Progenitor cell of endocrine pancreas (in vitro differentiated cells): ENCODE measurements at places on chromosomes 13 and 19. TPM values are rescaled to one million over a fixed set of nuclear protein-coding genes. Genes with fewer than 3 reads are reported as not detected.
A peak's percentile ranks its signal among the peaks of the same experiment; 100 is the strongest.

- DNase-seq: no peak
Measured at GRCh38 chr13:73189362-73189761, 130.6 kb downstream of the KLF5 start.

DNA sequence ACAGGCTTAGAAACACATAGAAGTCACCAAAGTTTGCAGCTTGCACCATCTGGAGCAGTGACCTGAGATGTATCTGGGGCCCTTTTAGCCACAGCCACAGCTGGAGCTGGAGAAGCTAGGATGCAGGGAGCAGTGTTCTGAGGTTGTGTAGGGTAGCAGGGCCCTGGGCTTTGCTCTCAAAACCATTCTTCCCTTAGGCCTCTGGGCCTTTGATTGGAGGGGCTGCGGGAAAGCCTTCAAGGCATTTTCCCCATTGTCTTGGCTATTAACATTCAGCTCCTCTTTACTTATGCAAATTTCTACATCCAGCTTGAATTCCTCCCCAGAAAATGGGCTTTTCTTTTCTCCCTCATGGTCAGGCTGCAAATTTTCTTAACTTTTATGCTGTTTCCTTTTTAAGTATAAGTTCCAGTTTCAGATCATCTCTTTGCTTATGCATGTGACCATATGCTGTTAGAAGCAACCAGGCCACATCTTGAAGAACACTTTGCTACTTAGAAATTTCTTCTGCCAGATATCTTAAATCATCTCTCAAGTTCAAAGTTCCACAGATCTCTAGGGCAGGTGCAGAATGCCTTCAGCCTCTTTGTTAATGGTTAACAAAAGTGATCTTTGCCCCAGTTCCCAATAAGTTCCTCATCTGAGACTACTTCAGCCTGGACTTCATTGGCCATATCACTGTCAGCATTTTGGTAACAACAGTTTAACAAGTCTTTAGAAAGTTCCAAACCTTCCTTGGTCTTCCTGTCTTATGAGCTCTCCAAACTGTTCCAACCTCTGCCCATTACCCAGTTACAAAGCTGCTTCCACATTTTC is 48.5 kb downstream of the NBEA start:
- no peak for DNase-seq

DNA sequence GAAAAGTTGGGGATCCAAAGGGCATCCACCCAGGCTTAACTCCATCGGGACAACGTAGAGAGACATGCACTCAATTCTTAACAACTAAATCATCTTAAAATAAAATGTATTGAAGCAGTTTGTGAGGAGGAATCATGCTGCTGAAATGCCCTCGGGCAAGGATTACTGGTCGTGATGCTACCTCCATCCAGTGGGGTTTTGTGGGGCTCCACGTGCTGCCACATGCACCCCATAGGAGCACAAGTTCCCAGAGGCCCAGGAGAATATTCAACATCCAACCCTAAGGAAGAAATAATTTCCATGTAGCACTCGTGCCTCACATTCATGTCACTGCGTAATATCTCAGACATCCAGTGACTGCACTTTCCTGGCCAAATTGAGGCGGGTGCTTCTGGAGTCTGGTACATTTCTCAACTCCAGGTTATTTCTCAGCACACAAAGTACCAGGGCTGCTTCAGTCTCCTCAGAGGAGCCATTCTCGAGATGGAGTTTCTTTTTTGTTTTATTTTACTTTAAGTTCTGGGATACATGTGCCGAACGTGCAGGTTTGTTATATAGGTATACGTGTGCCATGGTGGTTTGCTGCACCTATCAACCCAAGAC is 429.8 kb downstream of the FOXO1 start:
- no peak for DNase-seq

DNA sequence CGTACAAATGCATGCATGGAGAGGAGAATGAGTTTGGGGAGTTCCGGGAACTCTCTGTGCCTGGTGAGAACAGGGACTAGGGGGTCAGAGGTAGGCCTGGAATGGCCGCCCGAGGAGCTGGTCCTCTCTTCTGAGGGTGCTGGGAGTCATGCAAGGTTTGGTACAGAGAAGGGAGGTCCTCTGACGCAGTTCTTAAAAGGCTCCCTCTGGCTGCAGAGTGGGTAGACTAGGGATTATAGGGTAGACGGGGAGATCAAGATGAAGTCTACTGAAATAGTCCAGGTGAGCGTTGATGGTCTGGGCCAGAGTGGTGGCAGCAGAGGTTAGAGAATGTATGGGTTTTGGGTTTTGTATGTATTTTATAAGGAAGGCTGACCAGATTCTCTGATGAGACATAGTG is 796 bp downstream of the ZNF304 start:
- no peak for DNase-seq

DNA sequence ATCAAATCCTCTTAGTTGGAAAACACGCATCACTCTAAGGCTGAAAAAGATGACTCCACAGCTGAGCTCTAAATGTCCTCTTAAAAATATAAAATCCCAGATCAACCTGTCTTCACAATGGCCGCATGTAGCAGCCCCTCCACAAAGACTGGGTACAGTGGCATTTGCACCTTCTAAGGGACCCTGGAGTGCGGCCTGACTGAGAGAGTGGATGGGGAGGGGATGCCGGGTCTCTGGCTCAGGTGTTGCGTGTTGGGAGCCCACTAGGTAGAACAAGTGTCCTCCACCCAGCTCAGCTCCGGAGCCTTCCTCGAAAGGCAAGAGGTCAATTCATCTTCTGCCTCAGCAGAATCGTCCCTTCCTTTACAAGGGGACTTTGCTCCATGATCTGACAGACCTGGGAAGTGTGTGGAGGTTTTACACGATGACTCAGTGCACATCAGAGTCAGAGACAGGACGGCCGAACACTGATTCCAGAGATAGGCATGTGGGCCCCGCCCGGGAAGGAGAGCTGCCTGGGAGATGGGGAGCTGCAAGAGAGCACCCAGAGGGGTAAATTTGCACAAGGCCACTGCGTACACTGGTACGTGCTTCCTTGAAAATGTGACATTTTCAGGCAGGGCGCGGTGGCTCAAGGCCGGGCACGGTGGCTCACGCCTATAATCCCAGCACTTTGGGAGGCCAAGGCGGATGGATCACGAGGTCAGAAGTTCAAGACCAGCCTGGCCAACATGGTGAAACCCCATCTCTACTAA is 23.5 kb upstream of the SLC15A1 start:
- no peak for DNase-seq

Gene SLC25A41
- total RNA-seq: 1.4 and 1.5 TPM in 2 replicates

- DNase-seq: peak; percentile 82
Measured at GRCh38 chr19:48169578-48169938, 586 bp downstream of the LIG1 start.

DNA sequence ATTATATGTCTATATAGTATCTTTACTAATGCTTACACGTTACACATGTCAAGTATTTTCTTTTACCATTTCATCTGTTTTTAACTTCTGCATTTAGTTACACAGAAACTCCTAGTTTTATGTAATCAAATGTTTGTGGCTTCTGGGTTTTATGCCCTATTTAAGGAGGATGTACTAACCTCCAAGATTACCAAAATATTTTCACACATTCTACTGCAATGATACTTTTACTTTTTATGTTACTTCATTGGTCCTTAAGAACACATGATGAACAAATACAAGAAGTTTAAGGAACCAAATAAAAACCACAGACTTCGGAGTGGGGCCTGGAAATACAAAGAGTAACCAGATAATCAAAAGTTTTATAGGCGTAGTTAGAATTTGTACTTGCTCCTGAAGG is 37.2 kb downstream of the ZC3H13 start:
- DNase-seq: no peak

Gene NCR1
- total RNA-seq: not detected in 2 replicates

DNA sequence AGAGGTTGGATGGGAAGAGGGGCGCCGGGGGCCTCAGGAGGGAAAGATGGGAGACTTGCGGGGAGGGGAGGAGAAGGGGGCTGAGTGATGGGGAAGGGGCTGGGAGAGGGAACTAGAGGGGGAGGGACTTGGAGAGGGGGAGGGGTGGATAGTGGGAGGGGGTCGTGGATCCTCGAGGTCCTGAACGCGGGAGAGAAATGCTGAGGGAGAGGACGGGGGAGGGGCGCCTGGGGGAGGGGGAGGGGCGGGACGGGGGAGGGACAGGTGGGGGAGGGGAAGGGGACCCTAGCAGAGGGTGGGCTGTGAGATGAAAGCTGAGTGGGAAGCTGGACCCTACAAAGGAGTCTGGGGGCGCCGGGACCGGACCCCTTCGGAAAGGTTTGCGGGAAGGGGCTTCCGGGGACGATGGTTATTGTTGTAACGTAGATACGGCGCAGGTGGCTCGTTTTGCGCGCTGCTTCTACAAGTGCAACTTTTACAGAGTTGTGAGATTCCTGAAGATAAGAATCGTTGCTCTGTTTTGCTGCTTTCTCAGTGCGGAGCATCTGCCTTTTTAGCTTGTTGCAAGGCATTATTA is 418 bp downstream of the ZNF444 start:
- peak; percentile 27 for DNase-seq
